ENCODE measurements at places on chromosomes 16 and 17.
A peak's percentile ranks its signal among the peaks of the same experiment; 100 is the strongest.

DNA sequence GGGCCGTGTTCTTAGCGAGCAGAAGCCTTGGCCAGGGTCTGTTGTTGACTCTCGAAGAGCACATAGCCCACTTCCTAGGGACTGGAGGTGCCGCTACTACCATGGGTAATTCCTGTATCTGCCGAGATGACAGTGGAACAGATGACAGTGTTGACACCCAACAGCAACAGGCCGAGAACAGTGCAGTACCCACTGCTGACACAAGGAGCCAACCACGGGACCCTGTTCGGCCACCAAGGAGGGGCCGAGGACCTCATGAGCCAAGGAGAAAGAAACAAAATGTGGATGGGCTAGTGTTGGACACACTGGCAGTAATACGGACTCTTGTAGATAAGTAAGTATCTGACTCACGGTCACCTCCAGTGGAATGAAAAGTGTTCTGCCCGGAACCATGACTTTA lies 18.5 kb downstream of the RSPRY1 start:
- DNase-seq: no peak

DNA sequence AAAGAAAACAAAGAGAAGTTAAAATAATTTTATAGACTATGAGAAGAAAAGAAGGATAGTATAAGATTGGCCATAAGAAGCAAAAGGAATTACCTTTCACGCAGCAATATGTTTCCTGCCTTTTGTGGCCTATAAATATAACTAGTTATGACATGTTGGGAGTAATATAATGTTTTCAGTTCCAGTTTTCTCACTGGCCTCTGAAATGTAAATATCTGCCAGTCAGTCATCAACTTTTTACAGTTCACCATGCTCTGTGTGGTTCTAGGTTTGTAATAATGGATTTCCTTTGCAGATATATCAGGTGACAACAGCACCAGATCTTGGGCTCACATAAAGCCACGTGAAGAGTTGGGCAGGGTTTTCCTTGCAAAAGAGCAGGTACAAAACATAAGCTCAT lies 94.3 kb downstream of the ABCA8 start:
- DNase-seq: no peak

GRCh38 chr16:65309354-65309753 lies 187.5 kb upstream of the CDH11 start:
- no peak for DNase-seq

DNA sequence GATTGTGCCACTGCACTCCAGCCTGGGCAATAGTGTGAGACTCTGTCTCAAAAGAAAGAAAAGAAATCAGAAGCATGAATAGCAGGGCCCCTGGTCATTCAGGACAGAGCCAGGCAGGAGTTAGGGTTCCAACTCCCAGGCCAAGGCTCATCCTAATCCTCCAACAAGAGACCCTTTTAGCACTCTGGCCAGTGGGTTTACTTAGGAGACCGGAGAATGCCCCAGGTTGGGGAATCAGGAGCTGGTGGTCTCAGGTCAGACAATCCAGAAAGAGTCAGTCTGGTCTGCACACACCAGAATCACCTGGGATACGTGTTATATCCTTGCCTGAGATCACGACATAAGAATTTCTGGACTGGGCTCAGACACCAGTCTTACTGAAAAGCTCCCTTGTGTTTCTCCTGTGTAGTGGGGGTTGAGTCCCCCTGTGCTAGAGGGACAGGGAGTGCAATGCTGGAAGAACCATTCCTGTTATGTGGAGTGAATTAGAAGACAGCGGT lies 48.7 kb downstream of the CCDC42 start:
- no peak for DNase-seq

DNA sequence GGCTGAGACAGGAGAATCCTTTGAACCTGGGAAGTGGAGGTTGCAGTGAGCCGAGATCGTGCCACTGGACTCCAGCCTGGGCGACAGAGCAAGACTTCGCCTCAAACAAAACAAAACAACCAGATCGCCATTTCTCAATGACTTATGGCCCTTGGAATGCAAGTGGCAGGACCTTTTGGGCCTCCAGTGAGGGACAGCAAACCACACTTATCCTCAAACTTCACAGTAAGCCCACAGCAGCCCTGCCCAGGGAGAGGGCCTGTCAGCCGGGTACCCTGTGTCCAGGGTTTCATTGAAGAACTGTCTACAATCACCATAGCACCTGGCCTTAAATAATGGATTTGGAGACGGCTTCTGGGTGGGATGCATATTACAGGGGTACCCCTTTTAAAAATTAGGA lies 11.7 kb downstream of the TRAF4 start:
- no peak for DNase-seq

DNA sequence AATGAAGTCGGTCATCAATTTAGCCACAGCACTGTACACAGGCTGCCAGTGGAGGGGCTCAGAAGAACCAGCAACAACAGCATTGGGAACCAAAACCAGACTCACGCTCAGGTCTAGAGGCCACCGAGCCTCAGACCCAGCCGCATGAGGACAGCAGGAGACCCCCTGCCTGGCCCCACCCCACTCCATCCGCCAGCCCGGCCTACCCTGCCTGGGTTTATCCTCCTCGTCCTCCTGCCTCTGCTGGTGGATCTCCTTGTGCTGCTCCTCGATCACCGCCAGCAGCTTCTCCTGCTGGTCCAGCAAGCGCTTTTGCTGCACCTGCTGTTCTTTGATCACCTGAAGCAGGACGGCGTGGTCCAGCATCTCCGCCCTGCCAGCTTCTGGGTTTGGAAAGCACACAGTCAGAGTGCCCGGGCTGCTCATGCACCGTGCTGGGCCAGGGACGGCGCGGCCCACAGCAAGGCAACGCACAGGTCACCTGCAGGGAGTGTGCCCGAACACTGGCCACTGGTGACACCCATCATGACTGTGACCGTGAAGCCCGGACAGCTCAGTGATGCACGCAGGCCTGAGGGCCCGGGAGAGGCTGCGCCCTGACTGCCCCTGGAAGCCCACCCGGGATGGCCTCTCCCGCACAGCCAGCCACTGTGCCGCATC lies 7.7 kb downstream of the NDUFAF8 start:
- no peak for DNase-seq

- no peak for DNase-seq
Measured at GRCh38 chr17:65638221-65638975, 77.0 kb upstream of the AXIN2 start.

GRCh38 chr16:74830648-74831047 lies 56.0 kb upstream of the FA2H start:
- no peak for DNase-seq

- DNase-seq: no peak
Measured at GRCh38 chr17:18278867-18279266, 18.4 kb downstream of the MIEF2 start.

- no peak for DNase-seq
Measured at GRCh38 chr16:6375465-6376075, 957.1 kb upstream of the RBFOX1 start.

- peak; percentile 52 for DNase-seq
Measured at GRCh38 chr17:47213540-47213939, 4.4 kb downstream of the MYL4 start.

GRCh38 chr17:6170349-6170748 lies 100.2 kb downstream of the WSCD1 start:
- no peak for DNase-seq

DNA sequence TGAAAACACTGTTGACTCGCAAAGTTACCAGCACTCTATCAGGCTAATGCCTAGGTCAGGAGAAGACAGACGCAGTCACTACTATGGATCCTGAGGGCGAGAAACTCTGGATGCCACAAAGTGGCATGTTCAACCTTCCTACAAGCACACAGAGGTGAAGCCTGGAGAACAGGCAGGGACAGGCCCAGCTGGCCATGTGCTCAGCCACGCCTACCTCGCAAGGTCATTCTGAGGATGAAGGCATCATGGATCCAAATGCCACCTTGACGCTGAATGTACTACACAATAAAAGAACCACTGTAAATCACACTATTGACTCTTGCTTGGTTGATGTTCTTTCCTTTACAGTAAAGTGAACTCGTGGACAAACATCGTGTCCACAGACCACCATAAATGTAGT lies 85.8 kb downstream of the ANKRD11 start:
- no peak for DNase-seq

DNA sequence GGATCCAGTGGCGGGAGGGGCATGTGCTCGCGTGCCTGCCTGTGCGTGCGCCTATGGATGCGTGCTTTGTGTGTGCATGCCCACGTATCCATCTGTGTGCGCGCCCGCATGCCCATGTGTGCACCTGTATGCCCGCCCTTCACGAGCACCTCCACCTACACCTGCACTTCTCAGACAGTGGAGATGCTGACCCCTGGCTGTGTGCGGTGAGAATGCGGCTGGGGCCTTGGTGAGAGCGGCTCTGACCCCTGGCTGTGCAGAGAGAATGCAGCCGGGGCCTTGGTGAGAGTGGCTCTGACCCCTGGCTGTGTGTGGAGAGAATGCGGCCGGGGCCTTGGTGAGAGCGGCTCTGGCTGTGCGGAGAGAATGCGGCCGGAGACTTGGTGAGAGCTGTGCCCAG lies 33.9 kb downstream of the AXIN1 start:
- peak; percentile 27 for DNase-seq

GRCh38 chr16:12406158-12406557 lies 397.5 kb downstream of the CPPED1 start:
- DNase-seq: peak; percentile 17

DNA sequence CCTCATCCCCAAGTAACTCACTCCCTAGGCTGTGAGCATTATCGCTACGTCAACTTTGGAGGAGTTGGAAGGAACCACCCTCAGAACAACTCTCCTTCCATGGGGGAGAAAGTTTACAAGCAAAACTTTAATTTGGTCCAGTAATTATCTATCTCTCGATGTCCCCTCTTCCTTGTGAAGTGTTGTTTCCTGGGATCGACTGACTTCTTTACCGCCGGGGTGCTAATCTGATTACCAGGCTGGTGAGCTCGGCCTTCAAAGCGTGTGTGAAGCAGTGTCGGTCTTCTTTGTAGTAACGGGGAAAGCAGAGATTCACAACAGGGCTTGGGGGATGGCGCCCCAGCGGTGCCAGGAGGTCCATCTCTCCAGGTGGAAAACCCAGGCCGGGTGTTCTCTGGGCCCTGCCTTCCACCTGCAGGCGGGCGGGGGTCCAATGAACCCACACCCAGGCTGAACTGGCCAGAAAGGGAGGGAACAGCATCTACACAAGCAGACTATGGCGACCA lies 14.5 kb upstream of the FOXF1 start:
- no peak for DNase-seq

DNA sequence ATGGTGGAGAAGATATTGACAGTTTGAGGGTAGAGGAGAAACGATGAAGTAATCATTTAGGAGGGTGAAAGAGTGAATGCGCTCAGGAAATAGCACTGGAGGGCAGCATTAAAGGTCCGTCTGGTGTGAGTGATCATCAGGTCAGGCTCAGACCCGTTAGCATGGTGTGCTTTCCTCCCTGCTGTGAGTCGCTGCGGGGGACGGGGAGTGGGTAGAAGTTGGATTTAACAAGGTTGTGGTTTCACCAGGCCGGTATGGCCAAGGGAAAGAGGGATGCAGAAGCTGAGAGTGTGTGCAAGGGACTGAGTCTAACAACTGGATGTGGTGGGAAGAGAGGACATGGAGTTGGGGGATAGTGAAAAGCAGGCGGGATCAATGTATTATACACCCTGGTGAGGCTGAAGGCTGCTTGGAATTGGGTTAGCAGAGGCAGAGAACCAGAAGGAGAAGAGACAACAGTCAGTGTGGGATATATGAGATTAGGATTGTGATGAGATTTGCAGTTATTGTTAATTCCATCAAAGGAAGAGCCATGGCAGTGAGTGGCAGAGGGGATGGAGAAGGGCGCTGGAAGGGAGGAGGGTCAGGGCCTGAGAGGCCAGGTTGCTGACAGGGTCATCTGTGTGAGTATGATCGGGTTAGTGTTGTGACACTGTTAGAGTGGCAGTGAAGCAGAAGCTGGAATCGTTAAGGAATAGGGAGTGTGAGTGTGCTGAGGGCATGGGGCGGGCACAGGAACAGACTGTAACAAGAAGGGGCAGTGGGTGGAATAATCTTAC lies 59.0 kb upstream of the TBX2 start:
- DNase-seq: no peak

DNA sequence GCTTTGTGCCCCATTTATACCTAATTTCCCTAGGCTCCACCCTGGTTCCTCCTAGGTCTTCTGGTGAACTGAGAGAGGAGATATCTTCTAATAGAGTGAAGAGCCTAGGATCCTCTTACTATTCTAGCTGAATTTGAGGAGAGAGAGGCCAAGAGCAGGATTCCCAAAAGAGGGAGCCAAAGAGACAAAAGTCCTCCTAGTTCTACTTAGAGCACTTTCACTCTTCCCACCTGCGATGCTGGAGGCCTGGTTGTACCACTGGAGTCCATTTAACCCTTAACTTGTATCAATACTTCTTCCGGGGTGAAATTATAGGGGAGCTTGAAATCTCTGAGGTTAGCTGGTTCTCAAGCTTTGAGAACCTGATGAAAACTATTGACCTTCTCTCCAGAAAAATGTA lies 3.4 kb upstream of the SSH2 start:
- no peak for DNase-seq

DNA sequence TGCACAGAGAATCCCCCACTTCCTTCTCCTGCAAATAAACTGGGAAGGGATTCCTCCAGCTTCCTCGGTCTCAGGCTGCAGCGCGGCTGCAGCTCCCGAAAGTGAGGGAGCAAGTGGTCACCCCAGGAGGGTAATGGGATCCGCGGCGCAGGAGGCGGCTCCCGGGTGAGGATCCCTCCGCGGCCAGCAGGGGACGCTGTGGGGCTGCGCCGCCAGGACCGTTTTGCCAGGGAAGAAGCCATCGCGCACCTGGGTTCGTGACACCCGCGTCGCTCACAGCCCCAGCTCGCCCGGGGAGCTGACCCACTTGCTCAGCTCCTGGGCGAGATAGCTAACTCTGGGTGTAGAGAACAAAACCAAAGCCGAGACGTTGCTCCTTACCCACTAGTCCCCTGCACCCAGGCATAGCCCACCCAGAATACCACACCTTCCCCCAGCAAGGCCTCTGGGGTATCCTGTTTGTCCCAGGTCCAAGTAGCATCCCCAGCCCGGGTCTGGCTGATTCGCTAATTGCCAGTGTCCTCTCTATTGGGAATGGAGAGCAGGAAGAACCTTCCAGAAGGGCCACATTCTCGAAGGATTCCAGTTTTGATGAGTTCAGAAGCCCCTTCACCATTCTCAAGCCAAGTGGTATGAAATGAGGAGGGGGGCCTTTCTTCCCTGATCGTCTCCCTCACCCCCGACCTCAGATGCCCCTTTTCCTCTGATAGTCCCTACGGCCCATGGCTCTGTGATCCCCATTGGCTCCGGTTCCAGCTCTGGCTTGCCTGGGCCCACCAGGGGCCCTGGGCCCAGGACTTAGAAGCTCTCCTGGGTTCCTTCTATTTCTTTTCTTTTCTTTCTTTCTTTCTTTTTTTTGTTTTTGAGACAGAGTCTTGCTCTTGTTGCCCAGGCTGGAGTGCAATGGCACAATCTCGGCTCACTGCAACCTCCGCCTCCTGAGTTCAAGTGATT lies 14.1 kb downstream of the CYGB start:
- peak; percentile 69 for DNase-seq

DNA sequence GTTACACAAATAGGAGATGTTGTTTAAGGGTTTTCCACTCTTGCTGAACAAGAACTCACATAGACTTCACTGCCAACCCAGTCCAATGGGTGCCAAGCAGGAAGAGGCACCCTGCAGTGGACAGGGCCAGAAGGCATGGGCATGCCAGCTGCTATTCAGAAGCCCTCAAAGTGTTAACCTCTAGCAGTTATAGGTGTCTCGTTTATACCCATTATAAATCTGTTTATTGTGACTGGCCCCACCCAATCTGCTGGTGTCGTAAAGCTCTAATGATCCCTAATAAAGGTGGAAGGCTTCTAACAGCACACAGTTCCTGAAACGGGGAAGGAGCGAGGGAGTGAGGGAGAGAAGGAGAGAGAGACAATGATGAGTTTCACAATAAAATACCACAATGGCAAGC lies 23.9 kb downstream of the HNF1B start:
- DNase-seq: no peak

- DNase-seq: peak; percentile 94
Measured at GRCh38 chr16:67666559-67667452, at the start of the genes C16orf86 and ENKD1. Gene C16orf86 (plus strand): TSS chr16:67666814. CDS start chr16:67666971, 157 bp downstream. Gene ENKD1 (minus strand): TSS chr16:67666750. CDS start chr16:67666442, 308 bp downstream.

Measured in hematopoietic multipotent progenitor cell treated with erythropoietin and hydrocortisone succinate and interleukin-3 and kit ligand, for 6 days (in vitro differentiated cells).